ENCODE measurements at places on chromosomes 6 and 20. TPM values are rescaled to one million over a fixed set of nuclear protein-coding genes. Genes with fewer than 3 reads are reported as not detected.

The TNFAIP3 gene
- 29.5 TPM for total RNA-seq

The FGD2 gene
- total RNA-seq = 8.5 TPM

The RSPH9 gene
- total RNA-seq = 0.09 TPM

The SGK2 gene
- 0.09 TPM for total RNA-seq

The HNF4A gene
- 0.05 TPM for total RNA-seq

The C20orf204 gene
- 17.0 TPM for total RNA-seq

The POU5F1 gene
- 0.80 TPM for total RNA-seq

The VSTM2L gene
- 4.4 TPM for total RNA-seq

The TRDN gene
- total RNA-seq = 0.38 TPM

The SIRPA gene
- 3.0 TPM for total RNA-seq

The LST1 gene
- 134 TPM for total RNA-seq

The ID1 gene
- 39.4 TPM for total RNA-seq

The GSTA2 gene
- total RNA-seq = 0.14 TPM

The RAET1L gene
- 0.28 TPM for total RNA-seq

The C6orf47 gene
- 19.1 TPM for total RNA-seq

The GABRR1 gene
- under 0.01 TPM for total RNA-seq

The DDO gene
- 0.14 TPM for total RNA-seq

The TOX2 gene
- total RNA-seq = 14.5 TPM

The GNRH2 gene
- total RNA-seq = 0.14 TPM

The ABHD16B gene
- total RNA-seq = not detected

Data from thymus (tissue), 14 donors.